Activated CD4-positive, CD25-positive, alpha-beta regulatory T cell treated with anti-CD3 and anti-CD28 coated beads, Interleukin-2, amount 50 U/mL, for 24 hours (primary cell): ENCODE measurements at places on chromosomes 2 and 18.

DNA sequence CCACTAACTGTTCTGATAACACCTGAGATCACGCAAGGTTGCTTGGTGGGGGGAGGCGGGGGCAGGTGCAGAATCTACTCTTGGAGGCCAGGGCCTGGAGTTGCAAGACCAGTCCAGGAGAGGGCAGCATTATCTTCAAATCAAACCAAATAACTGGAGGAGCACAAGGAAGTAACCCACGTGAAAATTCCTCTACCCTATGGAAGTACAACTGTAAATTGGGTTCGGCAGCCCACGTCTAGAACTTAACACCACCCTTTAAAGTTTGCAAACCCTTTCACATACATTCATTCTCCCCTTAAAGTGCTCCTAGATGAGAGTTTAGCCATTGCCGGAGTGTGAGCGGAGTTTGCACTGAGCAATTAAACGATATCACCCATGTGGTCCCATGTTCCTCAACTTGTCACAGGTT, 19.6 kb upstream of the CXCR1 start:
- ATAC-seq: peak; percentile 84

DNA sequence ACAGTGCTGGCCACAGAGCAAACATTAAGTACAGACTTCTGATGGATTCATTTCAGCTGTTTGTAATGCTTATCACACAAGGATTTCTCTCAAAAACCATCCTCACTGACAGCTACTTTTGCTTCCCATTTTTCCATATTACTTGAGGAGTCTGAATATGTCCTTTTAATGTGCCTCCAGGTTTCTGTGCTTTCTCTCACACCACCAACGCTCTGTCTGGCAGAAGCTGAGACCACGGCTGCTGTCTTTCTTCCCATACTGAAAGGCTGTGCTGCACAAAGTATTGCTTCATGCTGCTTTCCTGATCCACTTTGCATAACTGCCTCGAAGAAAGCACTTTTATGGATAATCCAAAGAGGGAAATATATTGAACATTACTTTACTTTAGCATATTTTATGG, 312.1 kb upstream of the ZEB2 start:
- ATAC-seq: no peak

GRCh38 chr18:45653090-45653489, 37.8 kb downstream of the SLC14A2 start:
- no peak for ATAC-seq

DNA sequence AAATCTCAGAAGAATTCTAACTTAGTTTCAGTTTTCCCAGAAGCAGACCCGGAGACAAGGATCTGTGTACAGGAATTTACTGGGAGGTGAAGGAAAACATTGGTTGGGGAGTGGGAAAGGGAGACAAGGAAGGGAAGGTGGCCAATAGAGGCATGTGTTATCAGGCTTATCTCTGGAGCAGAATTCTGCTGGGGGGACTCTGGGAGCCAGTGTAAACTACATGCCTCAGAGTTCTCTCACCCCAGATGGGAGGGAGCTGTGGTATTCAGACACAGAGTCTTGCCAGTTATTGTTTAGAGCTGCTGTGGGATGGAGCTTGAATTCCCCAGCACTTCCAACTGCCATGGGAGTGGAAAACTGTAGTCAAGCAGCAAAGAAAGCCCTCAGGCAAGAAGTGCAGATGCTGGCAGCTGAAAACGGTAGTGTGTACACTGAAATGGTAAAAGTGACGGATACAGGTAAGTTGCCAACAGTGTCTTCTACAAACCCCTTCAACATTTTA, 19.0 kb downstream of the DNPEP start:
- no peak for ATAC-seq

- ATAC-seq: no peak
These were observed 63.7 kb downstream of the EIPR1 start for GRCh38 chr2:3313781-3314375.
